ENCODE measurements at places on chromosomes 5 and 9.

DNA sequence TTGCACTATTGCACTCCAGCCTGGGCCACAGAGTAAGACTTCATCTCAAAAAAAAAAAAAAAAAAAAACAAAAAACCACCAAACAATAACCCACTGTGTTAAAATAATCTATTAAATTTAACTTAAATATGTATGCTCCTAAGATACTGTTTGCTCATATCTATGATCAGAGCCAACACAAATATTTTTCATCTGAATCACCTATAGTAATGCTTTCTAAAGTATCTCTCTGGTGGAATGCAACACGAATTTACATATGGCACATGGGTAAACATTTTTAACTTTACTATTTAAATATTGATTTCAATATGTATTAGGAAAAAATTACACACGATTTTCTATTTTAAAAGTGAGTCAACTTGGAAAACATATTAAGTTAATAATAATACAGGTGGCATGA is 196.4 kb downstream of the RFX3 start:
- DNase-seq = no peak

- no peak for DNase-seq
Measured at GRCh38 chr5:126868338-126869004, 91.5 kb downstream of the LMNB1 start.

- DNase-seq = no peak
Measured at GRCh38 chr9:72635197-72635596, 113.8 kb downstream of the TMC1 start.

- no peak for DNase-seq
Measured at GRCh38 chr9:110125763-110126351, 82.1 kb downstream of the C9orf152 start.

DNA sequence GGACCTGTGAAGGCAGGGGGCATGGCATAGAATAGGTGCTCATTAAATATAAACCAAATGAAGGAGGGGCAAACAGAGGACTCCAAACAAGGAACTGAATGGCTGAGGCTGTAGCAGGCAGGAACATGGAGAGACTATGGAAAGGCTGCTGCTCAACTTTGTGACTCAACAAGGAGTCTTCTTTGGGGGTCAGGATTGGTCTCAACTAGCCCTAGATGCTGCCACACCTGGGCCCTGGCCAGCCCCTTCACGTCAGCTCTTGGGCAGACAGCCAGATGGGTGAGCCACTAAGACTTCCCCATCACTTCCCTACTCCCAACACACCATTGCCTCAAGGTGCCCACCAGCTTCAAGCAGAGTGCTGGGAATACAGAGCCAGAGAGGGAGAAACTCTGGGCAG is 11.0 kb downstream of the RPP25L start:
- DNase-seq = no peak

DNA sequence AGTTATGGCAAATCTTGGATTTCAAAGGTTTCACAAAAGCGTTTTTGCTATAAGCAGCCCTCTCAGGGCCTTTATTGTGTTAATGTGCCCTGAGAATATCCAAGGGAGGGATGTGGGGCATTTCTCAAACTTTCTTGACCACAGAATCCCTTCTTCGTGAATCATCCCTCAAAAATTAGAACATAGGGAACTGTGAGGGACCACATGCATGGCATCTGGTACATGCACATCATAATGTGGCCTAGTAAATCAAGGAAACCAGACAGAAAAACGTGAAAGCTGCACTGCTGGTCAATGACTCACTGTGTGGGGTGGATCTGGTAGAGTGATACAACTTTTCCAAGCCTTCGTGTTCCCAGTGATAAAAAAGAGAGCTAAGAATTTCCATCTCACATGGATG is 22.4 kb downstream of the DDX31 start:
- DNase-seq = no peak

GRCh38 chr9:98410185-98410697 is 154.8 kb upstream of the TBC1D2 start:
- no peak for DNase-seq

GRCh38 chr5:149406203-149406978 is 27.3 kb upstream of the IL17B start:
- DNase-seq = no peak

- no peak for DNase-seq
Measured at GRCh38 chr5:163760498-163760897, 255.1 kb downstream of the MAT2B start.

DNA sequence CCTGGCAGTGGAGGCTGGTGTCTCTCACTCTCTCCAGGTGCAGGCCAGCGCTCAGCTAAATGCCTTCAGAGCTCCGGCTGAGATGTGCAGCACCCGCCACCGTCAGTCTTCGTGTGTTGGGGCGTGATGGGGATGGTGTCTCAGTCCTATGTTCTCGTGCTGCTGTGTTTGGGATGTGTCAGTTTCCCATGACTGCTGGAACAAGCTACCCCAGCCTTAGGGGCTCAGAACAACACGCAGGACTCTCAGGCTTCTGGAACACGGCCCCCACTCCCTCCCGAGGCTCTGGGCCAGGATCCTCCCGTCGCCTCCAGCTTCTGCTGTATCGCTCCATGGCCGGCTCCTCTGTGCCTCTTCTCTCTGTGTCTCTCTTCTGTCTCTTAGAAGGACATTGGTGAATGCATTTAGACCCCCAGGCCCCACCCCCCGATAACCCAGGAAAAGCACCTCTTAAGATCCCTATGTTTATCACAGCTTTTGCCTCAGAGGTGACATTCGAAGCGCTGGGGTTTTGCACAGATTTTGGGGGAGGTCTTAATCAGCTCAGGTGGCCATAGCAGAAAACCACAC is 9.6 kb upstream of the CEP72 start:
- DNase-seq = no peak

DNA sequence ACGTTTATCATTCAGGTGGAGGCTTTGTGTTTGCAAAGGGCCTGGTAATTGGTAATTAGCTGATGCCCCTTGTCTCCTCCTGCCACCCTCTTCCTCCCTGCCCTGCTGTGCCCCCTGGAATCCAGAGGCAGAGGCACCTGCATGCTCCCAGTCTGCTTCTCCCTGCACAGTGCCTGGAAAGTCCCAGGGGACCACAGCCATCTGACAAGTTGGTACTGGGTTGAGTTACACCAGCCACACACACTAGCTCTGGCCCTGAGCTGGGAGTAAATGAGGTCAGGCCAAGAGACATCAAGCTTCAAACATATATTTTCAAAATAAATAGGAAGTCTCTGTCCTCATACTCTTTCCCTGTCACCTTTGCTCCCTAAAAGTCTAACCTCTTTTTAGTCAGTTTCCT is 56.3 kb downstream of the INSYN2B start:
- DNase-seq = no peak

DNA sequence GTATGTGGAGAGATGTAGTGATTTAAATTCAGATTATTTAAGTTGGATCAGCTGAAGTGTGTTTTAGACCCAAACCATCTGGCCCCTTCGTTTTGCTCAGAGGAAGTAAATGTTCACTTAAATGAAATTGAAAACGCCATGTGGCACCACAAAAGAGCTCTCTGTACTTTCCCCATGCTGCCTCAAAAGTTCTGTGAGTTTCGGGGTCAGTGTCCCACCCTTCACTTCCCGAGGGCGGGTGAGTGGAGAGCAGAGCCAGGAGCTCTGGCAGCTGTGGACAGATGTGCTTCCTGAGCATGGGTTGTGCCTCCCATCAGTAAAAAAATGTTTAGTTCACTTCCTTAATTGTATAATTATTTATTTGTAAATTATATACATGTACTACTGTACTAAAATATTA is 48.4 kb downstream of the PSD2 start:
- no peak for DNase-seq

- DNase-seq = no peak
Measured at GRCh38 chr9:96448546-96449170, 1.3 kb upstream of the HABP4 start.

Data from NCI-H774 (cell line).